Activated T-cell treated with anti-CD3 and anti-CD28 coated beads, Interleukin-2, amount 50 U/mL, for 72 hours (primary cell): ENCODE measurements at places on chromosomes 3 and 15. TPM values are rescaled to one million over a fixed set of nuclear protein-coding genes. Genes with fewer than 3 reads are reported as not detected.

IQCB1 gene
- 42.2 TPM for total RNA-seq

GRCh38 chr15:69820819-69821218 is 276.9 kb downstream of the TLE3 start:
- peaks cover 18% of the 10 kb centered on the region for H3K27me3 ChIP-seq
- H3K4me1 ChIP-seq, result peaks cover 4% of the 10 kb centered on the region
- H3K4me3 ChIP-seq, result no peak overlapping the region
- no peaks in the 10 kb centered on the region for H3K36me3 ChIP-seq
- H3K27ac ChIP-seq, result no peak overlapping the region

- no peaks in the 10 kb centered on the region for H3K27me3 ChIP-seq
- no peak for DNase-seq
- H3K4me3 ChIP-seq, result no peak overlapping the region
- H3K36me3 ChIP-seq, result no peaks in the 10 kb centered on the region
- H3K4me1 ChIP-seq, result no peaks in the 10 kb centered on the region
Measured at GRCh38 chr3:178754852-178755510, 218.7 kb downstream of the KCNMB2 start.

GRCh38 chr15:78322724-78323521 is 17.2 kb upstream of the CRABP1 start:
- DNase-seq, result no peak
- H3K4me3 ChIP-seq, result no peak overlapping the region
- H3K4me1 ChIP-seq, result no peaks in the 10 kb centered on the region
- no peaks in the 10 kb centered on the region for H3K36me3 ChIP-seq
- no peaks in the 10 kb centered on the region for H3K27me3 ChIP-seq

DNA sequence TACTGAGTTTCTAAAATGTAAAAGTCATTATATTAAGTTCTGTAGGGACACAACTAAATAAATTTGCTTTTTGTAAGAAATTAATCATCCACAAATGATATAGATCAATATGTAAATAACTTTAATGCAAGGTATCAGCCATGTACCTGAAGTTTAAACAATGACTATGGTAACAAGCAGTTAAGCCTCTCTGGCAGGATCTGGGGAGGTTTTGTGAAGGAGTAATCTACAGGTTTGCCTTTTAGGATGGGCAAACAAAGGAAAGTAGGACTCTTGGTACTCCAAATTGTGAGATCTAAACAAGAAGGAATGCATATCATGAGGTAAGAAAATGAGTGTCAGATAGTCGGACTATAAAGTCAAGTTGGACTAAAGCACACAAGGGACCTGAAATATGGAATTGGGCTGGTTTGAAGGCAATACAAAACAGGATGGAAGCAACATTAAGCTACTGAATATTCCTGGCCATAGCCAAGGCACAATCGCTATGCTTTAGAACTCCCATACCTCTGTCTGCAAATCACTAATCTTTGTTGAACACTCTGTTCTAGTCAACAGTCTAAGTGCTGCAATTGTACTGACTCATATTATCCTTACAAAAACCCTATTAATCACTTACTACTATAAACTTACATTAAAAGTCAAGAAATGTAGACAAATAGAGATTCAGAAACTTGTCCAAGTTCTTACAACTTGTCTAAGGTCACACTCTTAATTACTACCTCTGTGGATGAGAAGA is 412.8 kb downstream of the DIPK2A start:
- H3K27ac ChIP-seq, result no peak overlapping the region
- DNase-seq, result no peak
- H3K27me3 ChIP-seq, result no peaks in the 10 kb centered on the region
- no peak overlapping the region for H3K4me3 ChIP-seq
- no peaks in the 10 kb centered on the region for H3K4me1 ChIP-seq
- H3K36me3 ChIP-seq, result no peaks in the 10 kb centered on the region

DNA sequence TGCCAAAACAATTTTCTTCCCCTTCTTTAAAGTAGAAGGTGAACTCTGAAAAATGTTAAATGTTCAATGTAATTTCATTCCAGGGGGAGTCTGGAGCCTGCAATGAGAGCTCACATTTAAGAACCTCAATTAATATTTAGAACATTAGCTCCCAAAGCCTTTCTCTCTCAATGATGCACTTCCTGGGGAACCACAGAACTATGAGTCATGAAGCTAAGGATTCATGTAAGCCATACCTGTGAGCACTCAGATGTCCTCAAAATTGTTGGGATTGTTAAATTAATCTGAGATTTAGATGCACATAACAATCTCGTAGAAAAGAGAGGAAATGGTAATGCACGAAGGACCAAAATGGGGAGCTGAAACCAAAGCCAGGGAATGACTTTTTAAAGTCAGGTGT is 244.2 kb upstream of the LRIG1 start:
- peaks cover 8% of the 10 kb centered on the region for H3K27me3 ChIP-seq
- no peak overlapping the region for H3K27ac ChIP-seq
- no peak overlapping the region for H3K4me3 ChIP-seq
- H3K4me1 ChIP-seq, result no peaks in the 10 kb centered on the region
- DNase-seq, result no peak

GRCh38 chr3:194339356-194339755 is 11.8 kb downstream of the CPN2 start:
- H3K27me3 ChIP-seq, result peaks cover 17% of the 10 kb centered on the region
- no peak for DNase-seq
- H3K27ac ChIP-seq, result no peak overlapping the region

NANOGP8 gene
- not detected for total RNA-seq

DNA sequence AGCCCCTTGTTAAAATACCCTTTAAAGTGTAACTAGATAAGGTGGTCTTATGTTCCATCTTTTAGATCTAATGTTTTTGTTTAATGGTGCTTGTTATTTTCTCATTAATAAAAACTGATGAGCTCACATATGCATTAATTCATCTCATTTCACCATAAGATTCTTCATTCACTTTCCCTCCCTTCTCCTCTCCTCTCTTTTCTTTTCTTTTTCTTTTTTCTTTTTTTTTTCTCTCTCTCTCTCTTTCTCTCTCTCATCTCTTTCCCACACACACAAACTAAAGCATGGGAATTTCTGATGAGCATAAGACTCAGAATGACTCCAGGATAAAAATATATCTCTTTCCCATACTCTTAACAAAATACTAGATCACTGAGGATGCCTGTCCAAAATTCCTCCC is 49.6 kb downstream of the MECOM start:
- no peaks in the 10 kb centered on the region for H3K36me3 ChIP-seq
- DNase-seq, result no peak
- peaks cover 18% of the 10 kb centered on the region for H3K27me3 ChIP-seq
- H3K4me3 ChIP-seq, result no peak overlapping the region
- no peaks in the 10 kb centered on the region for H3K4me1 ChIP-seq
